ENCODE measurements at places on chromosomes 5 and 9.

DNA sequence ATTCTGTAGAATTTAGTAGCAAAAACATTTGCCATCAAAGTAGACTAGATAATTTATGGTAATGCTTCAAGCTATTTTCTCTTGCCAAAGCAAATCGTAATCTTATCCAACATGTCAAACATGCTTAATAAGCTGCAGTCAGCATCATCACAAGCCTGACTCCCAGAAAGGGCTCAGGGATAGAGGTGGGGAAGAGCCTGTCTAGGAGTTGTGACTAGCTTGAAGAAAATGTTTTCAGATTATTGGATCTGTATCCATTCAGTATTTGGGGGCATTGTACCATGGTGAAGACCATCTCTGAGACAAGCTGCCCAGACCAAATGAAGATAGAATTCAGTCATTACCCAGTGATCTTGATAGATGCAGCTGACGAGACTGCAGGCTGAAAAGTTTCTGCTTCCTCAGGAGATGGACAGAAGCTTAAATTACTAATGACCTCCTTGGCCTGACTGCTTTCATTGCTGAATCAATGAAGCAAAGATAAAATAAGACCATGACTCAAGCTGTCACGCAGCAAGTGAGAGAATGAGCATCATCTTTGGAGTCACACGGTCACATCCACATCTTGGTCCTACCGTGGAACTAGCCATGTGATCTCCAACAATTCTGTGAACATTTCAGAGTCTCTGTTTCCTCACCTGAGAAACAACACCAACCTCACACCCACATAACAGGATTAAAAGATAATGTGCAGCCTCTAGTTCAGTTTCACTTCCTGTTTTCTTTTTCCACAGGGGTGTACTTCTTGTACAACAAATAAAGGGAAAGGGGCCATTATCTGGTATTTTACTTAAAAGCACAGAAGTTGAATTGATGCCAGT, 9.4 kb downstream of the ERAP2 start:
- no peak for DNase-seq

- DNase-seq, result no peak
These were observed 403.5 kb upstream of the ST8SIA4 start for GRCh38 chr5:101306391-101307137.

DNA sequence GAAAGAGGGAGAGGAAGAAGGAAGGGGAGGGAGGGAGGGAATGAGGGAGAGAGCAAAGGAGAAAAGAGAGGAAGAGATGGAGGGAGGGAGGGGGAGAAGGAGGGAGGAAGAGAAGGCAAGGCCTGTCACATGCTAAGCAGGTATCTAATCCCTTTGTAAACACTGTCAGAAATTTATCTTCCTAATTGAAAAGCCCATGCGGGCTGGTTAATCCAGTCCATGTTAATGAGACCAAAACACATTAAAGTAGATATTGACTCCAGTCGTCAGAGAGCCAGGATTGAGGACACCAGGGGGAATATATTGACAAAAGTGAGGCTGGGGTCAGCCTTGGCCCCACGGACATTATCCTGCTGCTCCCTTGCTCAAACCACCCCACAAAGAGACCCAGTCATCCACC, 37.4 kb upstream of the ALDH1B1 start:
- no peak for DNase-seq

- DNase-seq, result no peak
These were observed 315.7 kb downstream of the MAT2B start for GRCh38 chr5:163821142-163821541.

- DNase-seq, result no peak
These were observed 272.7 kb downstream of the TRIM32 start for GRCh38 chr9:116959809-116960208.

DNA sequence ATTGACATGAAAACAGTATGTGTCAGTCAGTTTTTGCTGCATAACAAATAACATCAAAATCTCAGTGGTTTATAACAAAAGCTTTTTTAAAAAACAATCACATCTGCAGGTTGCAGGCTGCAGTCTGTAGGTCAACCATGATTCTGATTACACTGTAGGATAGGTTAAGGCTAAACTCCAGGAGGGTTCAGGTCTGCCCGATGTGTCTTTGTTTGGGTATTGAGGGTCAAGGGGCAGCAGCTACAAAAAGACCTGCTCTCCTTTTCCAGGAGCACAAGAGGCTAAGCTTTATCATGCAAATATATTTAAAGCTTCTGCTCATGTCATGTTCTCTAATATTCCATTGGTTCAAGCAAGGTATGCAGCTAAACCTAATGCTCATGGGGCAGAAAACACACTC, 18.2 kb downstream of the GRIA1 start:
- no peak for DNase-seq

- DNase-seq, result no peak
These were observed 73.5 kb upstream of the PTGER4 start for GRCh38 chr5:40606077-40606765.

DNA sequence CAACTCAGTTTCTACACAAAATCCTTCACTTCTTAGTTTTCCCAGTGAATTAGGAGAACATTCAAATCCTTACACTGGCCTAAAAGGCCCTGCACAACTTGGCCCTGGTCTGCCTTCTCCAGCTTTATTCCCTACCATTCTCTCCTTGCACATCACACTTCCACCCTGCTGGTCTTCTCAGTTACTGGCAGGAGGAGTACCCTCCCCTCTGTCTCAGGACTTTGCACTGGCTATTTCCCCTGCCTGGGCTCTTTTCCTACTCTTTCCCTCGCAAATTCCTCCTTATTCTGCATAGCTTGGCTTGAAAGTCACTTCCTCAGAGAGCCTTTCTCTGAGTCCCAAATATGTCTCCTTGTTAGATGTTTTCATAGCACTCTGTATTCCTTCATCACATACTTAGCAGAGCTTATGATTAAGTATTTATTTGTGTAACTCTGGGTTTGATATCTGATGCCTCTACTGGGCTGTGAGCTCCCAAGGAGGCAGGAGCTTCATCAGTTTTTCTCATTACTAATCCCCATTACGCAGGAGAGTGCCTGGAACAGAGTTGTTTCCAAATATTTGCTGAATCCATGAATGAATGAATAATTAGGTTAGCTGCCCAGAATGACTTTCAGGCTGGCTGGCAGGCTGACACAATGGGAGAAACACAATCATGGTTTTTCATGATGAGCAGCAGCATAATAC, 159.8 kb upstream of the KLF9 start:
- no peak for DNase-seq

DNA sequence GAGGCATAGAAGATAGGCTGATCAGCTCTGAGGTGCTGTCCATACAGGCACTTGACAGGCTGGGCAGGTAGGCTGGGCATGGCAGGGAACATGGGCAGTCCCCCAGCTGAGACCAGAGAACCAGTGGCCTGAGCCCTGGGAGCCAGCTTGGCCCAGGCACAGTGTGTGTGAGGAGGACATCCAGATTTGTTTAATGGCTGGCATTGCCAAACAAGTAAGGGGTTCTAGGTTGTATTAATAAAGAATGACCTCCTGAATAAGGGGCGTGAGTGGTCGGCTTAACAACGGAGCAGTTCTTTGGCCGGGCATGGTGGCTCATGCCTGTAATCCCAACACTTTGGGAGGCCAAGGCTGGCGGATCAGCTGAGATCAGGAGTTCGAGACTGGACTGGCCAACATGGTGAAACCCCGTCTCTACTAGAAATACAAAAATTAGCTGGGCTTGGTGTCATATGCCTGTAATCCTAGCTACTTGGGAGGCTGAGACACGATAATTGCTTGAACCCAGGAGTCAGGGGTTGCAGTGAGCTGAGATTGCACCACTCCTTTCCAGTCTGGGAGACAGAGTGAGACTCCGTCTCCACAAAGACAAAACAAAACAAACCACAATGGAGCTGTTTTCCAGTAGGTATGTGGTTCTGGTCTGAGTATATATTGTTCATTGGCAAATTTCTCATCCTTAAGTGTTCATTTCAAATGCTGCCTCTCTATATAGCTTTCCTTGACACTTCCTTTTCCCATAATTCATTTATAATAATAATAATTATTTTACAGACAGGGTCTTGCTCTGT, 56.2 kb downstream of the ANGPTL2 start:
- DNase-seq, result no peak

DNA sequence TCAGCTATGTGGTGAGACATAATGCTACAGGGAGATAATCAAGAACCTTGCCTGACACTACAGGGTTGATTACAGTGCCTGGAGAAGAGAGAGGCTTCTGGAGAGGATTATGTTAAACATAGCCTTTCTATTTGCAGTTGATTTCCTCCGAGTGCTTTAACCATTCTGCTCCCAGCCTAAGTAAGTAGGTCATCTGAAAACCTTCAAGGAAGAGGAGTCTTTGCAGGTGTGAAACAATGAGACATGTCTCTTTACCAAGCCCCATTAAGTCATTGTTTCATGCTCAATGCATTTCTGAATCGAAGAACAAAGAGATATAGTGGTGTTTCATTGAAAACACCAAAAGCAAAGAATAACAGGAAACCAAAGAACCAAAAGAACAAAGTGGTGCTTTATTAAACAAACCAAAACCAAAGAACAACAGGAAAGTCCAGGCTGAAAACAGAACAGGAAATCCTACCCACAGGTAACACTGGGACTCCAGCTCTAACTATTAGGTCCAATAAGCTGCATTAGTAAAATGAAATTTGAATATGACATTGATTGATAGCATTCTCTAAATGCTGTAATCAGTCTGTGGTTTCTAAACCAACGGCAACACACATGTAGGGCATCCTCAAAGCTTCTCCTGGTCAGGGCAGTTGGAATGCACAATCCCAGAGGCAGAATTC, 113.3 kb upstream of the SPATA31D4 start:
- no peak for DNase-seq

- DNase-seq, result no peak
These were observed 15.2 kb upstream of the HEXB start for GRCh38 chr5:74669821-74670220.

- DNase-seq, result no peak
These were observed 78.2 kb upstream of the RAPGEF1 start for GRCh38 chr9:131818089-131818488.

GRCh38 chr9:113960768-113961167, 84.7 kb downstream of the ZNF618 start:
- no peak for DNase-seq

DNA sequence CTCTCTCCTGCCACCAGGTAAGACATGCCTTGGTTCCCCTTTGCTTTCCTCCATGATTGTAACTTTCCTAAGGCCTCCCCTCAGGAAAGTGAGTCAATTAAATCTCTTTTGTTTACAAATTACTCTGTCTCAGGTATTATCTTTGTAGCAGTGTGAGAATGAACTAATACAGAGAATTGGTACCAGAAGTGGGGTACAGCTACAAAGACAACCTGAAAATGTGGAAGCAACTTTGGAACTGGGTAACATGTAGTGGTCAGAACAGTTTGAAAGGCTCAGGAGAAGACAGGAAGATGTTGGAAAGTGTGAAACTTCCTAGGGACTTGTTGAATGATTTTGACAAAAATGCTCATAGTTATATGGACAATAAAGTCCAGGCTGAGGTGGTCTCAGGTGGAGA, 97.2 kb downstream of the FAM170A start:
- DNase-seq, result no peak

- DNase-seq, result no peak
These were observed 129.2 kb upstream of the TNPO1 start for GRCh38 chr5:72687288-72687687.

GRCh38 chr5:134877159-134877558, 3.0 kb downstream of the TXNDC15 start:
- no peak for DNase-seq

GRCh38 chr5:109868737-109869136, 179.0 kb downstream of the MAN2A1 start:
- DNase-seq, result no peak

- no peak for DNase-seq
These were observed 40.3 kb downstream of the DNAJB5 start for GRCh38 chr9:35029852-35030251.

GRCh38 chr5:149304195-149305078, 32.8 kb downstream of the AFAP1L1 start:
- no peak for DNase-seq

- no peak for DNase-seq
These were observed 20.8 kb downstream of the ANKRD55 start for GRCh38 chr5:56212130-56212879.
